ENCODE measurements at places on chromosomes 7 and 10. TPM values are rescaled to one million over a fixed set of nuclear protein-coding genes. Genes with fewer than 3 reads are reported as not detected.

Gene MMS19
- total RNA-seq, result 53.6 TPM

Gene SPDYE2
- total RNA-seq, result not detected

Gene OPN1SW
- not detected for total RNA-seq

Gene GPR15LG
- total RNA-seq, result 0.21 TPM

Gene AMZ1
- 0.08 TPM for total RNA-seq

Gene CYP3A4
- total RNA-seq, result 0.05 TPM

Gene STEAP1B
- not detected for total RNA-seq

Gene AGAP3
- total RNA-seq, result 62.4 TPM

Gene RPEL1
- total RNA-seq, result not detected

Gene ELFN1
- 0.30 TPM for total RNA-seq

Gene PLAU
- 87.2 TPM for total RNA-seq

Gene NSUN5
- total RNA-seq, result 62.0 TPM

Gene HECW1
- 16.6 TPM for total RNA-seq

Gene FOXI2
- total RNA-seq, result not detected

Gene PAX4
- total RNA-seq, result not detected

Gene ADCYAP1R1
- total RNA-seq, result 0.03 TPM

Gene RET
- 0.50 TPM for total RNA-seq

Gene FLNC
- 3.9 TPM for total RNA-seq
